Cortex of kidney (tissue), 1 donor: ENCODE measurements at places on chromosomes 3 and 15.

DNA sequence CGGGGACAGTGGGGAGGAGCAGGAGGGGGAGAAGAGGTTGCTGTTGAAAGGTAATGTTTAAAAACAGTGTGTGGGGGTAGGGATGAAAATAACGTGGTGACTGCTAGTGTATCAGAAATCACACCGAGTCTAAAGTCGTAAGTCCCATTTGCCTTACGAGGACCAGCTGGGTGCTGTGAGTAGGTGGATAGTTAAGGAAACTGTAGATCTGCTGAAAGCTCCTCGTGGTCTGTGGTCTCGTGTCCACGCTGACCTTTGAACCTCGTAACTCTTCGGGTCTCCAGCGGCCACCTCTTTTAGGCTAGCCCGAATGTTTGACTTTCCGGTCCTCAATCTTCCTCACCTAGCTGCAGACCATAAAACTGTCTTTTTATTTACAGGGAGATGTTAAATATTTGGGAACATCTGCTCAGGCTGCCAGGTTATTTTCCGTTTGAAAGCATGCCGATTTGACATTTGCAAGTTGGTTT is 29.3 kb upstream of the ST3GAL6 start:
- no peak for DNase-seq

DNA sequence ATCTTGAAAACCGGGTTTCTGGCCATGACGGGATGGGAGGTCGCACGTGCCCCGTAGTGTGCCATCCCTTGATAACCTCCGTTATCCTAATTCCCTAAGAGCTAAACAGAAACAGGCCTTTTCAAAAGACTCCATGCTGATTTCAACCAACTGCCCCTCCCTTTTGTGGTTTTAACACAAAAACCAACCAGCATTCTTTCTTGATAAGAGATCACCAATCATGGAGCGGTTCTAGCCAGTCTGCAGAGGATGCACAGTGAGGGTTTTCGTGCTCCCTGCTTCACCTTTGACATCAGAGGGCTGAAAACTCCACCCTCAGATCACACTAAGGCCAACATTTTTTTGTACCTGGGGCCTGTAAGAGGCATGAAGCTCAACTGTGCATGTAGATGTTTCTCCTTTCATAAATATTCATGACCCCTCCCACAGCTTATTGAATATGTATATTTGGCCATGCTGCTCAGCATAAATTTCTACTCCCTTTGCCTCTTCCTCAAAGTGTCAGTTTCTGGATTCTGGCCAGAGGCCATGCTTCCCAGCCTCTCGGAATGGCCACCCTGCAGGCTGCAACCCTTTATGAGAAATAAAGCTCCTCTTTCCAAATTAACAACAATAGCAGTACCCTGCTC is 41.3 kb downstream of the FAM3D start:
- DNase-seq, result no peak

- DNase-seq, result no peak
These were observed 41.2 kb downstream of the CDCP1 start for GRCh38 chr3:45104715-45105711.

DNA sequence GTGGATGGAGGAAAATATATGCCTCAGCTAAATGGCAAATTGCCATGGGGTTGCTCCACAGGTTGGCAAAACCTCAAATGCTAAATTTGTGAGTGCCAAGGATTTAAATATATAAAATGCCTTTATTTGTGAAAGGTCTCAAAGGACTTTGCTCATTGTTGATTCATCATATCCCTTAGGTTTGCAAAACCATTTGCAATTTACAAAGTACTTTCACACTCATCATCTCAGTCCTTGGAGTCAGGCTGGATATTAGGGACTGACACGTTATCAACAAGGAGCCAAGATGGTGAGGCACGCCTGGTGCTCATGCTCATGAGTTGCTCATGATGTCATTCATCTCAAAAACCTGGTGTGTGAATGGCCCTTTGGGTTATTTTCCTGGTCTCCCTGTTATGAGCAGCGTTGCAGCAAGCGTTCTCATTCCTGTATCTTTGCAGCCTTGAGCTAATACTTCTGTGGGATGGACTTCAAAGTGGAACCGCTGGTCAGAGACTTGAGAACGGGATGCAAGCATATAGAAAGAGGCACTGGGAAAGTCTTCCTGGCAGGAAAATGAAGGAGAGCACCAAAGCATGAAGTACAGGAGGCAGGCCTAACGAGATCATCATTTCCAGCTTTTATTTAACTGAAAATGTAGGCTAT is 66.0 kb downstream of the MYO1E start:
- DNase-seq, result no peak

DNA sequence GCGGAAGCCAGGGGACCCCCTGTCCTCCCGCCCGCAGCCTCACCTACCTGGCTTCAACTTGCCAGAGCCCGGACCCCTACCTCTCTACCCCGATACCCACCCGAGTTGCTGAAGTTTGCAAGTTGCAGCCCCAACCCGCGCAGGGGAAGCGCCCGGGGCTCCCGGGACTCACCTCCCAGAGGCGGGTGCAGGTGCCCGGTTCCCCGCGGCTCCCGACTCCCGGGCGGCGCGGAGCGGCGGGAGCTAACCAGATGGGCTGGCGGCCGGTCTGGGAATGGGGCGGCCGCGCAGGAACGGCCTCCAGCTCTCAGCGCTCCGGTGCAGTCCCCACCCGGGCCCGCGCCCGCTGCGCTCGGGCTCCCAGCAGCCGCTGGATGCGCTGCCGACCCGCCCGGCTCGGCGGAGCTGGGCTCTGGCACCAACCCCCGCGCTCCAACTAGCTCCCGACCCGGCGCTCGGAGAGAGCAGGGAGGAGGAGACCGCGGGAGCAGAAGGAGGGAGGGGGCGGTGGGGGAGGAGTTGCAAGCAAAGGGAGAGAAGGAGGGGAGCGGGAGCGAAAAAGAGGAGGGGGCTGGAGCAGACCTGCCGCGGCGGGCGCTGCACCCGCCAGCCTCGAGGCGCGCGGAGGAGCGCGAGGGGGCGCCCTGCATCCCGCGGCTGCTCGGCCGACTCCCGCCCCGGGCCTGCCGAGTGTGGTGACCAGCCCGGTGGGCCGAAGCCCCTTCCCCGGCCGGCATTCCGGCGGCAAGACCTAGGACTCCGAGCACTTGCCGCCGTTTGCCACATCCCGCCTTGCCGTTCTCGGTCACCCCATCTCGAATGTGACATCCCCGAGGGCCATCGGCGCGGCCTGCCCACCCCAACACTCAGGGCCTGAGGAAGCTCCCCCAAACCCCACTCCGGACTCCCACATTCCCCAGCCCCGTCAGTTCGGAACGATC is at the start of gene SEMA5B:
TSS of gene SEMA5B (minus strand) at position 472 of the 941 bp plus-strand sequence. CDS start 66,500 bp downstream, outside the sequence.
- no peak for DNase-seq

DNA sequence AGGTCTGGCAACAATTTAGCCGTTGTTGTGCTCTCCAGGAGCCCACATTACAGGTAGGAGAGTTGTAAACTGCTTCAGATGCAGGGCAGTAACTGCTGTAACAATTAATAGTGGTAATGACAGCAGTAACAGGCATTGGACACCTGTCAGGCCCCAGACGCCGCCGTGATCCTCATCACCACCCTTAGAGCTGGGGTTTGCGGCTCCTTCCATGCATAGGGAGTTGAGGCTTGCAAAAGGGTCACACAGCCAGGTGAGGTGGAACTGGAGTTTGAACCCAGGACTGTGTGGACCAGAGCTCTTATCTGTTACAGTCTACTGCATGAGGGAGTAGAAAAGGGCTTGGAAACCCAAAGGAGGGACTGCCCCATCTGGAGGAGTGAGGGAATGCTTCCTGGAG is 26.8 kb upstream of the NR2C2 start:
- no peak for DNase-seq
